ENCODE measurements at places on chromosomes 4 and X.

GRCh38 chrX:83771664-83772063 is 89.3 kb upstream of the CYLC1 start:
- DNase-seq, result no peak

- DNase-seq, result no peak
Measured at GRCh38 chr4:163948920-163949455, 454.5 kb downstream of the TMA16 start.

GRCh38 chr4:2832981-2833670 is 10.5 kb upstream of the ADD1 start:
- no peak for DNase-seq

- DNase-seq, result no peak
Measured at GRCh38 chr4:181870326-181870725, 372.9 kb upstream of the TENM3 start.

DNA sequence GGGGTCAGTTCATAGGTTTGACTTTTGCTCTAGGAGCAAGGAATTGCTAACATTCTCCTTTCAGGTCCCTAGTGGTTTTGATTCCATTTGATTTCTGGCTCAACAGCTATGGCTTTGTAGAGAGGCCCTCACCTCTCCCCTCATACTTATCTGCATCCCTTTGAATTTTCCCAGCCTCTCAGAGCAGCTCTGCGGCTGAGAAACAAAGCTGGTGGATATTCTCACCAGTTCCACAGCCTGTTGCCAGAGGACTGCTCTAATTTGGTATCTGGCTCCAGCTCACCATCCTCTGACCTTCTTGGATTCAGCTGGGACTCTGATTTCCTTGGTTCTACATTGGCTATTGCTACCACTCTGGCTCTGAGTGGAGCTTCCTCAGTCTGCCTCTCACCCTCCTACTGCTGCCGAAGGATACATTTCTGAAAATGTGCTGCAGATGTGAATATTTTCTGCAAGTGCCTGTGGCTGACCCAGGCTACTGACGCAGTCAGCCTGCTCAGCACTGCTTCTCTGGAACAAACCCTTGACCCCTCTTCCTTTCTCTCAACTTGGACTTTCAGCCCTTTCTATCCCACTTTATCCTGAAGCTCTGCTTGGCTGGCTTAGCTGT is 110.9 kb upstream of the ENPEP start:
- DNase-seq, result no peak

DNA sequence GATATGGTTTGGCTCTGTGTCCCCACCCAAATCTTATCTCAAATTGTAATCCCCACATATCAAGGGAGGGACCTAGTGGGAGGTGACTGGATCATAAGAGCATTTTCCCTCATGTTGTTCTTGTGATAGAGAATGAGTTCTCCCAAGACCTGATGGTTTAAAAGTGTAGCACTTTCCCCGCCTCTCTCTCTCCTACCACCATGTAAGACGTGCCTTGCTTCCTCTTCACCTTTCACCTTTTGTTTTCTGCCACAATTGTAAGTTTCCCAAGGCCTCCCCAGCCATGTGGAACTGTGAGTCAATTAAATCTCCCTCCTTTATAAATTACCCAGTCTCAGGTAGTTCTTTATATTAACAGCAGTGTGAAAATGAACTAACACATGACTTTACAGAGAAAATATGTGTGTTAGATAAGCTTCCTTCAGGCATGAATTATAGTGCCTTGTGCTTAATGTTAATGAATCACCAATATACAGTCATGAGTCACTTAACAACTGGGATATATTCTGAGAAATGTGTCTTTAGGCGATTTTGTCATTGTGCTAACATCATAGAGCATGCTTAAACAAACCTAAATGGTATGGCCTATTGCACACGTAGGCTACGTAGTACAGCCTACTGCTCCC is 37.9 kb downstream of the PDGFC start:
- no peak for DNase-seq

GRCh38 chr4:183517781-183518180 is 12.9 kb downstream of the ING2 start:
- no peak for DNase-seq

GRCh38 chr4:129014566-129015509 is 78.5 kb downstream of the SCLT1 start:
- no peak for DNase-seq

DNA sequence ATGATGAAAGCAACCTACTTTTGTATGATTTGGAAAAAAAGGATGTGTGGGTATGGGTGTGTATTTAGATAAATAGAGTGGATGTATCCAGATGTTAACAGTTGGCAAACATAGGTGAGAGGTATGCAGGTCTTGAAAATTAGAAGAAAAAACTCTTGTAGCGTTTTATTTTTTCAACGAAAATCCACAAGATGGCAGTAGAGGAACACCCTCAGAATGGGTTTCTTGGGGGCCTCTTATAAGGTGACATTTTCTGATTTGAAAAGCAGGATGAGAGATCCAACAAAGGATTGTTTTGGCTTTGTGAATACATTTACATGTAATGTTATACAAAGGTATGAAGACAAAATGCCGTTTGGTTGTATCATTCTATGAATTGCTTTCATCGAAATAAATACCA is 68.3 kb downstream of the FMR1NB start:
- DNase-seq, result peak; percentile 1

DNA sequence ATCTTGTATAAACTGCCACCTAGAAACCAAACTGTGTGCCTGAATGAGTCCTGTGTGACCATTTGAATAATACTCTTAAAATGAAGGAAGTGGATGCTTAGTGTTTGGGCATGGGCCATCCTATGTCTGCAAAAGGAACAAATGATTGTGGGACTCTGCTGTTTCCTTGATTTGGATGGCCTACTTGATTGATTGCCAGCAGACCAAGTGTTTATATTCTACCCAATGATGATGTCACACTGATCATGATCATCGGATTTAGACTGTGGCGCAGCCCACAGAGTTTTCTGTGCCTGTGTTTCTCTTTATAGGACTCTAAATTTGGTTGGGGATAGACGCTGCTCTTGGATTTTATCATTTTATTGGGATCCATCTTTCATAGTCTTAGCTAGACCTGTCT is 4.4 kb downstream of the SEPTIN11 start:
- DNase-seq, result no peak

DNA sequence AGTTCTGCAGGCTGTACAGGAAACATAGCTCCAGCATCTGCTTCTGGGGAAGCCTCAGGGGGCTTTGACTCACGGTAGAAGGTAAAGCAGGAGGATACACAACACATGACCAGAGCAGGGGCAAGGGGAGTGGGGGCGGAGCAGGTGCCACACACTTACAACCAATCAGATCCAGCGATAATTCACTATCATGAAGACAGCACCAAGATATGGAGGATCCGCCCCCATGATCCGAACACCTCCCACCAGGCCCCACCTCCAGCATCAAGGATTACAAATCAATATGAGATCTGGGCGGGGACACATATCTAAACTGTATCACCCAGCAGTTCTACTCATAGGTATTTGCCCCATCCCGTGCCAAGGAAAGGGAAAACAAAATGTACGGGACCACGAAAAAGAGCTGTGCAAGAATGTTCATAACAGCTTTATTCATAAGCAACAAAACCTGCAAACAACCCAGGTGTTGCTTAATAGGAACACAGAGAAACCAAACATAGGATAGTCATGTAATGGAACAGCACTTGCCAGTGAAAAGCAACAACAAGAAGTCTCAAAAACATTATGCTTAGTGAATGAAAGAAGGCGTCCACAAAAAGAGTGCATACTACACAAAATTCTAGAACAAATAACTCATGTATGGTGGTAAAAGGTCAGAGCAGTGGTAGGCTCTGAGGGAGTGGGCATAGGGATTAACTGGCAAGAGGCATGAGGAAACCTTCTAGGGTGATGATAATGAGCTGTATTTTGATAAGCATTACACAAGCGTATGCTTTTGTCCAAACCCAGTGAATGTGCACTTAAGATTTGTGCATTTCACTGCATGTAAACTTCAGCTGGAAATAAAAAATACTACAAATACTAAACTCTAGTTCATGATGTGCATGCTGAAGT is 130.9 kb upstream of the FAM9B start:
- no peak for DNase-seq

GRCh38 chr4:118308306-118309030 is 44.3 kb downstream of the PRSS12 start:
- DNase-seq, result no peak

GRCh38 chr4:139295942-139296299 is 5.4 kb upstream of the NAA15 start:
- DNase-seq, result no peak

- DNase-seq, result no peak
Measured at GRCh38 chr4:141654098-141654497, 17.7 kb downstream of the IL15 start.

GRCh38 chr4:1644891-1645657 is 39.0 kb downstream of the FAM53A start:
- no peak for DNase-seq

DNA sequence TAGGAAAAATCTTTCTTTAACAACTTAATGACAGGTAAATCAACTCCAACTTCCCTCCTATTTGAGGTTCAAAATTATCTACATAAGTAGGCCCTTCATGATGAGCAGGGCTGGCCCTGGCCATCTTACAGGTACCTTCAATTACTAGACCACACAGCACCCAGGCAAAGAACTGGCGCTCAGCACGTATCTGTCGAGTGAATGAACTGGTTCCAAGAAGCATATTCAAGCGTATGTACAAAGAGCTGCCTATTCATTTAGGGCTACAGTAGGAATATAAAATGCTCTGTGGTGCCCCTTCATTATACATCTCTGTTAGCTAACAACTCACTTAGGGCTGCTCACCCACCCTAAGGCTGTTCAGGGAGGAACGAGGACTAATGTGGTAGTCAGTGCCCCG is 48.0 kb downstream of the TSPAN5 start:
- DNase-seq, result no peak

GRCh38 chr4:53854991-53855568 is 209.3 kb downstream of the CHIC2 start:
- DNase-seq, result no peak

DNA sequence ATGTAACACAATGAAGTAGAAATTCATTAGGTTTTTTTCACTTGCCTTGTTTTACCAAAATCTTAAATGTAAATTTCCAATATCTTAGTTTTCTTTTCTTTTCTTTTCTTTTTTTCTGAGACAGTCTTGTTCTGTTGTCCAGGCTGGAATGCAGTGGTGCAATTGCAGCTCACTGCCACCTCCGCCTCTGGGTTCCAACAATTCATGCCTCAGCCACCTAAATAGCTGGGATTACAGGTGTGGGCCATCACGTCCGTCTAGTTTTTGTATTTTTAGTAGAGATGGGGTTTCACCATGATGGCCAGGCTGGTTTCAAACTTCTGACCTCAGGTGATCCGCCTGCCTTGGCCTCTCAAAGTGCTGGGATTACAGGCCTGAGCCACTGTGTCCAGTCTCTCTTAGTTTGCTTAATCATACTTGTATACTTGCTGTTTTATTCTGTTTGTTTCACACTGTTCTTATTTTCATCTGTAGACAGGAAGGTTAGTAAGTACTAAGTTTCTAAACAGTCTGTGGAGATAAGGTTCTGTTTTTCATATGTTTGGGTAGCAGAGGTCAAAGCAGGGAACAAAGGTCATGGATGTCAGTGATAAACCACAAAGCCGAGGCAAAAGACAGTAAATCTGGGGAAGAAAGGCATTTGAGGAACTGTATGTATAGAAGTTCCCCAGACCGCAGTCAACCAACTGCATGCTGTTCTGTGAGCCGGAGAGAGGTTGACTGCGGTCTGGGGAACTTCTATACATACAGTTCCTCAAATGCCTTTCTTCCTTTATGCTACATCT is 129.1 kb downstream of the CBR4 start:
- DNase-seq, result no peak

- DNase-seq, result no peak
Measured at GRCh38 chr4:38069271-38069760, 109.1 kb downstream of the PTTG2 start.
